SJCRH30 (cell line): ENCODE measurements at places on chromosomes 4 and X.
A peak's percentile ranks its signal among the peaks of the same experiment; 100 is the strongest.

GRCh38 chrX:19225909-19226308, 103.6 kb upstream of the ADGRG2 start:
- DNase-seq, result peak; percentile 18

DNA sequence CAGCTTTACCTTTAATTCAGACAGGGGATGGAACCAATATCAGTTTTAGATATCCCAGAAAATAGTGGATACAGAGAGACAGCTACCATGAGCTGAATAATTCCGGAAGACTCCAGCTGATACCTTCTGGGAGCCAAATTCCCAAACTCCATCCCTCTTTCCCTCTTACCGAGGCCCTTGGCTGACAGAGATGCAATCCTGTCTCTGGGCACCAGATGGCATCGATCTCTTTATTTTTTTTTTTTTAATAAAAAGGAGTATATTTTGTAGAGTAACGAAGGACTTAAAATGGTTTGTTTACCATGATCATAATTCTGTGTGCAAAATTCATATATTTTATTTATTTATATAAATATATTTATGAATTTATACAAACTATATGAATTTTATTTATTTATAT, 31.0 kb downstream of the RAB40A start:
- peak; percentile 13 for DNase-seq

DNA sequence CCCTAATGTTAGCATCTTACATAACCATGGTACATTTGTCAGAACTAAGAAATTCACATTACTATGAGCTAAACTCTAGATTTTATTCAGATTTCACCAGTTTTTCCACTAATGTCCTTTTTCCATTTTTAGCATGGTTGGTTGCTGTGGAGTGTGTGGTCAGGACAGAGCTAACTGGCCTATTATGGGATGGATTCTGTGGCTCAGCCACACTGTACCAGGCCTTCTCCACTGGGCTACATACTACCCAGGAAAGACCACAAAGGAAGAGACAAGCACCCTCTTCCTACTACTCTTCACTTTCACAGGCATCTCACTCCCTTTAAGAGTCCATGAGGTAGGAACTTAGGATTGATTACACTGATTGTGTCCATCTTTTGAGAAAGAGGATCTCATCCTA, 67.4 kb downstream of the ZNF827 start:
- no peak for DNase-seq

DNA sequence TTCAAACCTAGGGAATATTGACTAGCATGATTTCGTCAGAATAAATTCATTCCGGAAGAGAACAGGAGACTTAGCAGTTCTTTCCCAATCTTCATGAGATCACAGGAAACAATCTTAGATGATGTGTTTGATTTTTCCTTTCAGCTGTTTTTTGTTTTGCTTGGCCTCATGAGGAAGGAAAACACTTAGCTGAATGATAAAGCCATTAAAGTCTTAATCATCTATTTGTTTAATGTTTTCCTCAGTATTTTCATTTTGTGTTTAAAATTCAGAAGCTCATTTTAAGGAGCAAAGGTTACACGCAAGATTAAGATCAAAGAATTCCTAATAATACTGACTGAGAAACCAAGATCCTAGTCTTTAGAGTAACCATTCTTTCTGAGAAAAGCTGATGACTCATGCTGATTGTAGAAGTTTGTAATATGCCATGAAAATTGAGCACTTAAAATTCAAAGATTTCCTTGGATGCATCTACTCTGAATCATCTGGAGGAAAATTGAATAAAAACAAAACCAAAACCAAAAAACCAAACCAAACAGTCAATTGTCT, 15.4 kb upstream of the TBC1D19 start:
- DNase-seq, result peak; percentile 72

GRCh38 chr4:114015444-114015899, 36.0 kb upstream of the ARSJ start:
- DNase-seq, result peak; percentile 57

GRCh38 chr4:153383131-153383530, 38.6 kb downstream of the MND1 start:
- DNase-seq, result peak; percentile 9
